NCI-H187 (cell line): ENCODE measurements at places on chromosomes 1 and 21.
A peak's percentile ranks its signal among the peaks of the same experiment; 100 is the strongest.

GRCh38 chr1:229035748-229036082, 235.2 kb upstream of the RAB4A start:
- DNase-seq, result no peak

DNA sequence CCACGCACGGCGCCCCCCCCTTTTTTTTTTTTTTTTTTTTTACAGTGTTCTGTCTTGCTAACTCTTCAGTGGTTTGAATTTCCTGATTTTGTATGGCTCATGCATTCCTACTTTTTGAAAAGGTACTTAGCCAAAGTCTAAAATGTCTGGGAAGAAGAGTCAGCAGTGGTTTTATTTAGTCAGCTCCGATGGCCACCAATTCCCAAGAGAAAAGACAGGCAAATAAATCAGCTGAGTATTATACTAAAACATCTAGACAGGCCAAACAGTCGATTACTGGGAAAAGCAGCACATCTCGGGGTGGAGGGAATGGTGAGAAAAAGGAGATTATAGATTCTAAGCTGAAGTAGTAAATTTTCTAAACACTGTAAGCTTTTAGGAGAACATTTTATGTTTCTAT, 192.5 kb upstream of the ZRANB2 start:
- no peak for DNase-seq

GRCh38 chr1:228463559-228464455, 23.4 kb upstream of the RNF187 start:
- DNase-seq, result no peak

DNA sequence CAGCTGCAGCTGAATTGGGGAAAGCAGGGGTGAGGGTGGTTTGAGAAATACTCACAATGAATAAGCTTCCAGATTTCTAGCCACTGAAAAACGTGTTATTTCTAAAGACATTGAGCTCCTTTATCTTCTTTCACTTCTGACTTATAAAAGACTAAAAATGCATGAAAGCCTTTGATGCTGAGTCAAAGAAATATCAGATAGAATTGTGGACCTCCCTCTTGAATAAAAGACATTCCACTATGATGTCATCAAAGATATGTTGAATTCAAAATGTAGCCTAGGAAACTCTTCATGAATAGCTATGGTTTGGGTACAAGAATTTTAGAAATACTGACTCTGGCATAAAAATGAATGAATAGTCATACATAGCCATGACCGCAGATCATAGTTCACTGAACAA, 44.7 kb upstream of the COL24A1 start:
- no peak for DNase-seq

- DNase-seq, result peak; percentile 29
Measured at GRCh38 chr1:177984136-177984525, 14.3 kb upstream of the SEC16B start.

GRCh38 chr1:78047631-78048030, 1.9 kb downstream of the GIPC2 start:
- DNase-seq, result no peak

- DNase-seq, result peak; percentile 87
Measured at GRCh38 chr1:24319312-24319863, at the start of gene GRHL3. Gene GRHL3 (plus strand): TSS chr1:24319357. CDS start chr1:24319552, 195 bp downstream.

DNA sequence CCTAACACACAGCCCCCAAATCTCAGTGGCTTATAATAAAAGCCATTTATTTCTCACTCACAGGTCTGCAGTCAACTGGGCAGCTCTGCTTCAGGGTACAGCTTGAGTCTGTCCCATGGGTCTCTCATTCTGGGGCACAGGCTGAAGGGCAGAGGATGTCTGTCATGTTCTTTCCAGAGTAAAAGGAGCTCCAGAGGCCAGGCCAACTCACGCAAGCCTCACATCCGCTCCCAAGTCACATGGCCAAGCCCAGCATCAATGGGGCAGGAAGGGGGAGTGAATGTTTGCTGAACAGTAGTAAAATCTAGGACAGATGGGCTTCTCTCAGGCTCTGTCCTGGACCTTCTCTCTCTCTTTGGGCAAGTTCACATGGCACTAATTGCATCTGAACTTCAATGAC, 7.1 kb upstream of the SSBP3 start:
- no peak for DNase-seq

- DNase-seq, result no peak
Measured at GRCh38 chr1:155396874-155397476, 76.3 kb downstream of the RUSC1 start.

- DNase-seq, result no peak
Measured at GRCh38 chr1:176391621-176392020, 71.4 kb upstream of the PAPPA2 start.

DNA sequence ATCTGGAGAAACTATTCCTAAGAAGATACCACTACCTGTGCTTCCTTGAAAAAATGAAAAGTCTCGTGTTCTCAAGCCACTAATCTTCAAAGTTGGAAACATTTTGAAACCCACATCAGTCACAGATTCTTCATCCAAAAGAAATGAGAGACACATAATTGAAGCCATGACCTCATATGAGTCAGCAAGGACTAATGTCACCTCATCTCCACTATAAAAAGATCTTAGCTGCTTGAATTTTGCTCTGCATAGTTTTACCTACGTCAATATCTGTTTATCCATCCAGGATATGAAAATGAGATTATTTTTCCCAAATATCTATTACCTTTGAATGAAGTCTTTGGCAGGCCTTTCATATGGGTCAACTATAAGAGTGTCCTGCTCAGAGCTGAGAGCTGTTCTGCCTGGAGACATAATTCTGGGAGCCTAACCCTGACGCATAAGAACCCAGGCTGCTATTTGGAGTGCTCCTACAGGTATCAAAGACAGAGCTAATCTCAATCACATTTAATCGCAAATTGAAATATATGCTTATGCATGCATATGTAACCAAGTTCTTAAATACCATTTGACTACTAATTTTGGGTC, 312.5 kb upstream of the PKN2 start:
- DNase-seq, result no peak

GRCh38 chr1:55212349-55213150, 2.6 kb downstream of the USP24 start:
- no peak for DNase-seq

DNA sequence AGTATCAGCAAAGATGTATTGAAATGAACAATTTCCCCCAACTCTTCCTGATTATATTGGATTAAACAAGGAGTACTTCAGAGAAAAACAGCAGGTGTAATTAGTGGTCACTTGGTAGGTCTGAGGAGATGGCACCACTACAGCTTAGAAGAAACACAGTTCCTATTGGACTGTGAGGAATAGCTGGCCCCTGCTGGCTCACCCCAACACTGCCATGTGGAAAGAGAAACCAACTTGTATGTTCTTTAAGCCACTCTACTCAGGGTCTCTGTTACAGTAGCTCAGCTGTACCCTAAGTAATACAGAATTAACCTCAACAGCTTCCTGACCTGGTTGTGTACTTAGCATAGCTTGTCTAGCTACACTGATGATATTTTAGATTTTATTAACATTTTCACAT, 26.5 kb upstream of the MTR start:
- no peak for DNase-seq

DNA sequence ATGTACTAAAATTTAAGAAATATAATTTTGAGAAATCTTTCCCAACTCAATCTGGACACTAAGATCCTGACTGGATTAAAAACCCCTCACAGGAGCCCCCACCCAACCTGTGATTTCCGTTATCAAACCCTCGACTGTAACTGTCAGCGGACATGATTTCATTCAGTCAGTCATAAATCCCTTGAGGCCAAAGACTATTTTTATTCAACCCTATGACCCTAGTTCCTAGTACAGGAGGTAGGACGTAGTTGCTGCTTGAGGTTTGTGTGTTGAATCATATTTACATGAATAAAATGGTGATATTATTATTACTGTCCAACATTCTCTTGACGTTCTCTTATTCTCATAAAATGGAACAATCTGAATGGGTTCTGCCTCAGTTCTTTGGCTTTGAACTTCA, 73.1 kb upstream of the DYNLT5 start:
- no peak for DNase-seq

GRCh38 chr1:61081144-61081685, 1.1 kb upstream of the NFIA start:
- DNase-seq, result no peak

- no peak for DNase-seq
Measured at GRCh38 chr1:248841702-248842395, 3.8 kb downstream of the ZNF672 start.

GRCh38 chr1:192545896-192546521, 29.6 kb upstream of the RGS1 start:
- DNase-seq, result no peak

DNA sequence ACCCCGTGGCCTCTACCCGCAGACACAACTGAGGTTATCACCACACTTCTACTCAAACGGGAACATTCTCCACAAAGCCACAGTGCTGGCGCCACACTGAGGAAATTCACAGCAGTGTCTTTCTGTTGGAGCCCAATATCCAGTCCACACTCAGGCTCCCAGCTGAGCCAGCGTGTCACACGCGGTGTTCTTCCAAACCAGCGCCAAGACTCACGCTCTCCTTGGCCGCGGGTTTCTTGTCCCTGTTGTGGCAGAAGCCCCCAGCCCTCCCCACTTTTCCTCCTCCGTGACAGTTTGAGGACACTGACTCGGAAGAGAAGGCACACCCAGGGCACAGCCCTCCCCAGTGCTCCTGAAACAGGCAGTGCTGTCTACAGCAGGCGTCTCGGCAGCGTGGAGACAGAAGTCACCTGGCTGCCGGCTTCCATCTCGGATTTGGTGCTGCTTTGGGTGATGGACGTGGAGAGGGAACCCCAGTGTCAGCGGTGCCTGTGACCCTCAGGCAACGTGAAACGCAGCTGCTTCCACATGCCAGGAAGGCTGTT, 35.4 kb upstream of the AGPAT3 start:
- DNase-seq, result no peak

DNA sequence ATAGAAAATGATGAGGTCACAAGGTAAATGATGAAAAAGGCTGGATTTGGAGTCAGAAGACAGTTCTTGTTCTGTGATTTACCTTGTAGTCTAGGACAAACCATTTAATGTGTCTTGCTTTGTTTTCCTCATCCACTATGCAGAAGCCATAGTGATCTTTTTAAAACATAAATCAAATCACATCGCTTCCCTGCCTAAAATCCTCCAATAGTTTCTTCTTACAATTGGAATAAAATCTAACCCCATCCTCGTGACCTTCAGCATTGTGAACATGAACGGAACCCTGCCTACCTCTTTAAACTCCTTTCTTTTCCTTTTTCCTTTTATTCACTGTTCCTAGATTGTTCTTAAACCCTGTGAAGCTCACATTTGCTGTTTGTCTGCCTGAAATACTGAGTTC, 204.9 kb upstream of the SAMSN1 start:
- DNase-seq, result no peak

DNA sequence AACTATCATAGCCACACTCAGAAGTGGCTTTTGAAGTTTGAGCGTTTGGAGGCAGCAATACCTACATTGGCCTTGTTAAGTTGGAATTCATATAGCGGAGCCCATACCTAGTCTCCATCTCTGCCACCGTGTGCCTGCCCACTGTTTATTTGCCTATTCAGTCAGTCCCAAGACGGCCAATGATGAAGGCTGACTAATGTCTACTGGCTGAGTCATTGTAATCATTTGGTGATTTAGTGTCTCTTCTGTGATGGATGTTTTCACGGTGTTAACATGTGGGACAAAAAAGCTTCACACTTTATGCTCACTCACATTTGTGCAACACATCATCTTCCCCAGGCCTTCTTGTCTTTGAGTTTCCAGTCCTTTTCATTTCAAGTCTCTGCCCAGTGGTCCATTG, 92.6 kb upstream of the PBX1 start:
- no peak for DNase-seq

DNA sequence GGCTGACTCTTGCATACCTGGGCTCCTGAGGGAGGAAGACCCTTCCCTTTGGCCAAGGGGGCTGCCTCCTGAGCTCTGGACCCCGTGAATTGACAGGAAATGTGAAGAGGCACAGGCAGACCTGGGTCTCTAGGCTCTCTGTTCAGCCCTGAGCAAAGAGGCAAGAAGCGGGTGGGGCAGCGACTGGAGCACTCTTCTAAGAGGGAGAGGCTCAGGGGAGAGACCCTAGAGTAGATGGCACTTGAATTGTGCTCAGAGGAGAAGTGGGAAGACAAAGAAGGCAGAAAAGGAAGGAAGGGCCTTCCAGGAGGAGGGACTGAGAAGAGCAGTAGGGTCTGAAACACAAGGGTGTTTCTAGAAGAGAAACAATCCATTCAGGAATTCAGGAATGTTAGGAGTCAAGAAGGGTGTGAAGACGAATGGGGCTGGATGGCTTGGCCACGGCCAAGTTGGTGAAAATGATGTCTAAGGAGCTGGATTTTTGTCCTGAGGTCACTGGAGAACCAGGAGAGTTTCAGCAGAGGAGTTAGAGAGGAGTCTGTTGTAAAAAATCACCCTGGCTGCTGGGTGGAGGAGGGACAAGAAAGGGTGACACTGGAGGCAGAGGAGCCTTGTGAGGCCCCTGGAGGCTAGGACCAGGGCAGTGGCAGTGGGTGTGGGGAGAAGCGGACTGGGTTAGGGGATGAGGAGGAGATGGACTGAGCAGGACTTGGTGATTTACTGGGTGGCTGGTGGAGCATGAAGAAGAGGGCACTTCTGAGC, 5.3 kb downstream of the TIE1 start:
- DNase-seq, result no peak

DNA sequence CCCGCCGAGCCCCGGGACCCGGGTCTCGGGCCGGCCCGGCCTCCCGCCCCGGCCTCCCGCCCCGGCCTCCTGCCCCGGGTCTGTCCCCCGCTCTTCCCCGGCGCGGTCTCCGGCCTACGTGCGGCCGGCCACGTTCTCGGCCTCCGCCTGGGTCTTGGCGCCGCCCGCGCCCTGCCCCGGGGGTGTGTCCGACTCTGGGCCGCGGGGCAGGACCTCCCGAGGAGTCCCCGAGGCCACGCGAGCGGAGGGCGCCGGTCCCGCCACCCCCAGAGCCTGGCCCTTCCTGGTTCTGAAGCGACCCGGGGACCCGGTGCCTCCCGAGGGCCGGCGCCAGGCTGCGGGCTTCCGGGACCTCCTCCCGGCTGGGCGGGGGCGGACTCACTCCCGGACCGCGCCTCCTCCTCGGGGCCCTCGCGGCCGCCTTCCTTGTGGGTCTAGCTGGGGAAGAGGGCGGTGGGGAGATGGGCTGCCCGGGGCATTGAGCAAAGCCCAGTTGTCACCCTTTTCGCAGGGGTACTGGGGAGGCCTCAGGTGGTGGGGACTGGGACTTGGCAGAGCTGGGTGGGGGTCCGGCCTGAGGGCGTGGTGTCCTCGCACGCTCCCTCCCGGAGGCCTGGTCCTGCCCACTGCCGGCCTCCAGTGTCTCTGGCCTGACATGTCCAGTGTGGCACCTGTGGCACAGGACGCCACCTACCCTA, 558 bp downstream of the PFKL start:
- no peak for DNase-seq

DNA sequence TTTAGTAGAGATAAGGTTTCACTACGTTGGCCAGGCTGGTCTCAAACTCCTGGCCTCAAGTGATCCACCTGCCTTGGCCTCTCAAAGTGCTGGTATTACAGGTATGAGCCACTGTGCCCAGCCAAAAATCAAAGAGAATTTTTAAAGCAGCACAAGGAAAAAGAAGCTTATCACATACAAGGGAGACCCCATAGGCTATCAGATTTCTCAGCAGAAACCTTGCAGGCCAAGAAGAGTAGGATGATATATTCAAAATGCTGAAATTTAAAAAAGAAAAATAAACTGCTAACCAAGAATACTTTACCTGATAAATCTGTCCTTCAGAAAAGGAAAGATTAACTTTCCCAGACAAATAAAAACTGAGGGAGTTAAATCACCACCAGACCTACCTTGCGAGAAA, 43.2 kb downstream of the FLVCR1 start:
- DNase-seq, result no peak

GRCh38 chr1:60035921-60036320, 37.6 kb downstream of the C1orf87 start:
- no peak for DNase-seq

- no peak for DNase-seq
Measured at GRCh38 chr1:181531951-181532600, 48.8 kb downstream of the CACNA1E start.

- no peak for DNase-seq
Measured at GRCh38 chr1:154623358-154623757, 15.4 kb upstream of the ADAR start.
